ENCODE measurements at places on chromosomes 6 and 20.

GRCh38 chr6:4394786-4395185 is 259.4 kb upstream of the ECI2 start:
- DNase-seq, result no peak

GRCh38 chr20:58700121-58700821 is 7.7 kb downstream of the NPEPL1 start:
- DNase-seq, result no peak

DNA sequence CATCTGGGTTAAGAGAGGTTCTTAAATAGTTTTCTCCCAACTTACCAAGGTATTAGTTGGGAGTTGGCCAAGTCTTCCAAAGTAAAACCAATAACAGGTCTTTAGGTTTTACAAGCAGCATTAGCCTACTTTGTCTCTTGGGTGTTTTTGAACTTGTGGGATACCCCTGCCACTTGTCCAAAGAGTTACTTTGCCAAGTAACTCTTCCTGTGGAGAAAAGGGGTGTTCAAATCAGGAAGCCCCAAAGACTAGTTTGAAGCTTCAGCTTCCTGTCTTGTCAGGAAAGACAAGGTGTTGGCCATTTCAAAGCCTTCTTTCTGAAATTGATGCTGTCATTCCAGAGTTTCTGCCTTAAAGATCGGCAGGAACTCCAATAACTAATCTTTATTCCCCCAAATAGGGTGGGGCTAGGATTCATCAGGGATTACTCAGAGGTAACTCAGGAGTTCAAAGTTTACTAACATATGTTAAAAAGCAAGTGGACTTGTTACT is 822 bp downstream of the RAB22A start:
- DNase-seq, result no peak

- peak; percentile 8 for DNase-seq
These were observed 3.3 kb downstream of the TCF21 start for GRCh38 chr6:133891927-133892812.
